ENCODE measurements at places on chromosomes 3 and 15.

GRCh38 chr15:64527263-64527984 is 67.0 kb downstream of the ZNF609 start:
- no peak for DNase-seq

DNA sequence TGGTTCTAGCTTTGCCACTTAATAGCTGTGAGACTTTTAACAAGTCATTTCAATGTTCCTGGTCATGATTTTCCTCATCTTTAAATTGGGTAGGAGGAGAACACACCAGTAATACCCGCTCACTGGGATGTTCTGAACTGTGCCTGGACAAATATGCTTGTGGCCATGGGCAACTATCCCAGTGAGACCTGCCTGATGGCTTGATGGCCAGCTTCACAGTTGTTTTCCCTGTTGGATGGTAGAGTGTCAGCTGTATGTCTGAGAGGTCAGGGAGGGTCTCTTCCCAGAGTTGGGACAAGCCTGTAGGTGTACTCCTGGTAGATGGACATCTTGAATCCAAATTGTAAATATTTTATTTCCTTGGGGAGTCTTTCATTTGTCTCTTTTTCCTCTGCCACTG is 92.5 kb upstream of the PFN2 start:
- no peak for DNase-seq

DNA sequence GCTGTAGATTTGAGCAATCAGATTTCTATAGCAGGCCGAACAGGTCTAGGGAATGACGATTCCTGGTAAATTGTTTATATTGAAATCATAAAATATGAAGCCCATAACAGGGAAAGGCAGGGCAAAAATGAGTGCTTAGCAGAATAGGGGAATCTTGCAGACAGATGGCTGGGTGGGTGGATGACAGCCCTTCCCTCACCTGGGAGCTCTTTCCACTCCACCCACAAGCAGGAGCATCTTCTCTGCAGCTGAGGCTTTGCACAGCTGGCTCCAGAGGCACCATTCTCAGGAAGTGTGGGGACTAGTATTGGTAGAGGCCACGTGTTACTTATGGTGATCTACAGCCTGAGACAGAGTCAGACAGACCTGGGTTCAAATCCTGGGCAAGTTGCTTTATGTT is 55.9 kb upstream of the SYN2 start:
- DNase-seq: no peak

DNA sequence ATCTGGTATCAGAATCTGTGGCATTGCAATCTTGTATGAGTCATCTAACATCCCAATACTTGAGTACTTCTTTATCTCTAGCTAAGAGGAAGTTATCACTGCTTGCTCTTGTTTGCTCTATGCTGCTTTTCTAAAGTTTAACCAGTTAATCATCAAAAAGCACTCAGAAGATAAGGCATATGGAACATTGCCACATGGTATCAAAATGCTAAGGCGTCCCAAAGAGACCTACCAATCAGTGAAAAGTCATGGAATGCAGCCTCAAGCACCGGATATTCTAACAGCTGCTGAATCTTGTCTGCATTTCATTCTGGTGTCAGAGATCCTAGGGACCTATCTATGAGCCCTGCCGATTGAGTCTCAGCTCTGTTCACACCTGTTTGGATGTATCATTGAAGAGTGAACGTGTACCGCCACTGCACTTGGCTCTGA is 192.8 kb downstream of the ARPP21 start:
- no peak for DNase-seq

- DNase-seq: no peak
Observed at GRCh38 chr3:861721-862120, 231.1 kb upstream of the CNTN6 start.

- DNase-seq: no peak
Observed at GRCh38 chr3:132261506-132261905, 55.7 kb upstream of the ACP3 start.

- DNase-seq: no peak
Observed at GRCh38 chr15:76514282-76514681, 177.7 kb downstream of the ISL2 start.

GRCh38 chr15:89837134-89837829 is 22.6 kb upstream of the ANPEP start:
- no peak for DNase-seq

DNA sequence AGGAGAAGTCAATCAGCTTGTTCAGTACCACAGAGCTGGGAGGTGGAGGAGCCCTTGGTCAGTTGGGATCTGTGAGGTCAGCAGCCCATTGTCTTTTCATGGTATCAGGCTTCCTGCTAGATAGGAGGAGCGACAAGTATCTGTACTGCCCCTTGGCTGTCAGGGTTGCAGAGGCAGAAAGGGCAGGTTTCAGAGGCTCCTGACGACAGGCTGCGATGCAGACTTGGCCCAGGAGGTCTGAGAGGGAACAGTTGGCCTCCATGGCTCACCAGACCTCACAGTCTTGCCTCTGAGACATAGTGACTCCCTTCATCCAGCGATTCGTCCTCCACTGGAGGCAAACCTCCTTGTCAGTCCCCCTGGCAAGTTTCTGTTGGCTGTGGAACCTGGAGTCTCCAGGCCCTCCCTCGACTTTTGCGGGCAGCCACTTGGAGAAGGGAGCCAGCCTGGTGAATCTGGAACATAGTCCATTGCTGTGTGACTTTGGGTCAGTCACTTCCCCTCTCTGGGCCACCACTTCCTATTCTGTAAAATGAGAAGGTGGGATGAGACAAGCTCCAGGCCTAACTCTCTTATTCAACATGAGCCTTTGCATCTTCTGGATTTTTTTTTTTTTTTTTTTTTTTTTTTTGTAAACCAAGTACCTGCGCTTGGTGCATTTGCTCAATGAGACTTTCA is 177.9 kb upstream of the TLE3 start:
- peak; percentile 56 for DNase-seq

DNA sequence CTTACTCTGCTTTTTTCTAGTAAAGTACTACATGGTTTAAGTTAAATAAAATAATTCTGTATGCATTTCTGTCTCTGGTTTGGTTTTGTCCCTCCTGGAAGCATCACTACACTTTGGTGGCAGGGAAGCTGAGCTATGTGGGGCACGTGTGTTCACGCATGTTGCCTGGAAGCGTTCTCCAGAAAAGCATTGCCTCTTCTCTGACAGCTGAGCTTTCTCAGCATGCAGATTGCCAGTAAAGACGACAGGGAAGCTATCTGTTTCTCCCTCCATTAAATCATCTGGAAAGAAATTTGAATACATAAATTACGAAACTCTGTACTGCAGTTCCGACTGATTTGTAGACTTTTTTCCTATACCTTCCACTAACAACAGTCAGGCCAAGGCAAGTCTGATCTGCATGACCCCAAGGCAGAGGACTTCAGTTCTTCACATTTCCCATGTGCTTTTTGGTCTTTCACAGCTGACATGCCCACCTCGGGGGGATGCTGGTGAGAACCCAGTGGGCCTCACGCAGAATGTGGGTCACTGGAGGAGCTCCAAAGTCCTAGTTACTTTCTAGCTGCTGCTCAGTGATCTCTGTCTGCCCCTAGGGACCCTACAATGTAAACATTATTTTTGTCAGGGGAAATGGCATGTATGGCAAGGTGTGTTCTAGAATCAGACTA is 43.0 kb downstream of the PGPEP1L start:
- DNase-seq: no peak

GRCh38 chr3:114449271-114450007 is 155.6 kb downstream of the TIGIT start:
- no peak for DNase-seq

- DNase-seq: peak; percentile 90
Observed at GRCh38 chr15:72168131-72168807, 29.3 kb downstream of the GRAMD2A start.

DNA sequence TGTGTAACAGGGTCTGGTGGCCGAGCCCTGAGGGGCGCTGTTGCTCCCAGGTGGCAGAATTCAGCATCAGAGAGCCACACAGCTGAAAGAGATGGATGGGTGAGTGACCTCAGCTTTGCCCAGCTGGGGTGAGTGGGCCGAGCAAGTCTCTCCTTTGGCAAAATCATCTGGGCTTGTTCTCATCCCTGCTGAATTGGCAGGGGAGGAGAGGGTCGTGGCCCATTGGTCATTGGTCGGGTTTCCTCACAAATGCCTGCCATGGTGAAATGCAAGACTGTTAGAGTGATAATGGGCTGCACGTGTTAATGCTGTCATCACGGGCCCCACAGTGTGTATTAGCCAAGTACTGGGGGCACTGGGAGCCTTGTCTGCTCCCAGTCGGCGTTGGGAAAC is 15.9 kb downstream of the ABHD2 start:
- no peak for DNase-seq

- DNase-seq: no peak
Observed at GRCh38 chr3:44078863-44079262, 162.8 kb upstream of the TOPAZ1 start.

GRCh38 chr3:30608598-30608947 is 2.2 kb downstream of the TGFBR2 start:
- no peak for DNase-seq

GRCh38 chr15:41182266-41182665 is 48.3 kb downstream of the EXD1 start:
- no peak for DNase-seq

DNA sequence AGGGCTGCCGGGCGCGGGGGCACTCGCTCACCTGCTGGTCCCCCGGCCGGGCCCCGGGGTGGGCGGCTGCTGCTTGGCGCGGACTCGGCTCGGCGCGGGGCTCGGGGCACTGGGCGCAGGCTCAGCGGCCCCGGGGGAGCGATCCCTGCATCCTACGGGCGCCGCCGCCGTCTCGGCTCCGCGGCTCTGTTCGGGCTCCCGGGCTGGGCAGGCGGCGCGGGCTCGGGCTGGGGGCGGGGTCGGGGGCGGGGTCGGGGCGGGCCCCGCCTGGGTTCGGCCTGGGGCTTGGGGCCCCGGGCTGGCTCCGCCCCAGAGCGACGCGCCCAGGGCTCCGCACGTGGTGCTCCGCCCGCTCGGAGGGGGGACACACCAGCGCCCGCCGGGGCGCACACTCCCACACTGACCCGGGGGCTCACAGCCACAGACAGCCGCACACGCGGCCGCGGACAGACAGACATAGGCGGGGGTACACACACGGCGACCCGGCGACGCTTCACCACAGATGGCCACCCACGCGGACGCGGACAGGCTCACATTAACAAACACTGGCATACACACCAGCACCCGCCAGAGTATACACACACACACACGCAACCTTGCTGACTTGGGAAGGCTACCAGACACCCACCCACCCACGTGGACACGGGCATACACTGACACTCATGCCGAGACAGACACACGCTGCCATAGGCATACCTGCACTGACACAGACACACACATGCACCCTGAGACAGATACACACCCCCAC is at the start of gene SCN5A:
Gene SCN5A, minus strand, starts transcription at position 188 of the 748 bp plus-strand sequence. CDS start 16,380 bp downstream, outside the sequence.
- DNase-seq: no peak

- no peak for DNase-seq
Observed at GRCh38 chr15:31435912-31436628, 109.4 kb downstream of the KLF13 start.

DNA sequence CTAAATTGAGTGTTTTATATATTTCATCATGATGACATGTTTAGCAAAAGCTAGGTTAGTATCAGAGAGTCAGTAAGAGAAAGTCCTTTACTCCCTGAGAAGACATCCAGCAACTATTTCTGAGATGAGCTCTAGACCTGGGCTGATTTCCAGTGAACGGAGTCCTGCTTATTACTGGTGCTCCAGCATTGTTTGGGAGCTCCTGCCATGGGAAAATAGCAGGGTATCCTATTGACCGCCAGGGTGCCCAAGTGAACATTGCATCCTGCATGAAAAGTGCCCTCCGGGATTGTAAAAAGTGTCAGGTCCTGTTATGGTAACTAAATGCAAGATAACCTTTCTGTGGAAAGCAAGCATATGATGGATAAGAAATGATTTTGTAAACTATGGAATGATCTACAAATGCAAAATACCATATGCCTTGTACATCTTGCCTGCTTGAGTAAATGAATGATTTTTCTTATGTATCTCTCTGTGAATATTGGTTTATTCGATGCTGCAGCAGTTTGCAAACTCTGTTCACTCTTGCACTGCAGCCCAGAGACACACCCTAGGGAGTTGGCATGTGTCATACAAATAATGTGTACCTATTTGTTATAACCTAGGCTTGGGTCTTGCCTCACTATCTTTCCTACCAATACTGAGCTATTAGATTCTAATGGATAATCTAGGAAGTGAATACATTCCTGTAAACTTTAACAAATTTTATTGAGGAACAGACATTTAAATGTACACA is 96.7 kb downstream of the IL5RA start:
- no peak for DNase-seq

GRCh38 chr3:4633078-4634004 is 140.2 kb downstream of the ITPR1 start:
- no peak for DNase-seq

- DNase-seq: no peak
Observed at GRCh38 chr3:193470710-193471109, 84.0 kb downstream of the ATP13A4 start.
